ENCODE measurements at places on chromosomes 2 and 18. TPM values are rescaled to one million over a fixed set of nuclear protein-coding genes. Genes with fewer than 3 reads are reported as not detected.

GRCh38 chr2:96114903-96115581 lies 1.3 kb downstream of the ADRA2B start:
- no peak for DNase-seq

GRCh38 chr2:49490710-49491109 lies 336.4 kb upstream of the FSHR start:
- DNase-seq = no peak

TBR1 gene
- not detected for total RNA-seq

- no peak for DNase-seq
Observed at GRCh38 chr18:44474591-44474990, 206.1 kb upstream of the SETBP1 start.

MROH2A gene
- total RNA-seq = not detected

DNA sequence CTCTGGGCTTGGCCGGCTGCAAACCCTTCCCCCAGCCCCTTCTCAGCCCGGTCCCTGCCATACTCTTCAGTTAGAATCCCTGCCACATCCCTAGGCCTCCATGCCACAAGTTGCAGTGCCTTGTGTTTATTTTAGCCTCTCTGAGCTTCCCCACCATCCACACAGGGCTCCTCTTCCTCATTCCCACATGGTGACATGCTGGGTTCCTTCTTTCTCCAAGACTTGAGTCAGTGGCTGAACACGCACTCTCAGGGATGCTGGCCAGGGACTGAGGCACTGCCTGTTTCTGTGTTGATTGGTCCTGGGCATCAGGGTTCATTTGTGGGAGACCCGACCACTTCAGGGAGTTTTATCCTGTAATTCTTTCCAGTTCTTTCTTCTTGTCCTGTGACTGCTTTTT lies 56.3 kb downstream of the KCNS3 start:
- no peak for DNase-seq

DNA sequence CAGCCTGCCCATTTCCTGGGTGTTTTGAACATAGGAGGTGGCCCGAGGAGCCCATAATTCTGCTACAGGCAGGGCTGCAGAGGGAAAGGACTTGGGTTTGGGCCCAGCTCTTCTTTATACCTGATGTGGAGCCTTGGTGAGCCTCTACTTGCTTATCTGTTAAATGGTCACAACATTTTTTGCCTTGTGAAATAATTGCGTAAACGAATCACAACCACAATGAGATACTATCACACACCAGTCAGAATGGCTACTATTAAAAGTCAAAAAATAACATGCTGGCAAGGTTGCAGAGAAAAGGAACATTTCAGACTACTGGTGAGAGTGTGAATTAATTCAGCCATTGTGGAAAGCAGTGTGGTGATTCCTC lies 4.1 kb upstream of the FABP1 start:
- DNase-seq = no peak

Measured in glutamatergic neuron (in vitro differentiated cells).